ENCODE measurements at places on chromosomes 5 and 9. TPM values are rescaled to one million over a fixed set of nuclear protein-coding genes. Genes with fewer than 3 reads are reported as not detected.

The FGF18 gene
- not detected for total RNA-seq

The IFNA8 gene
- not detected for total RNA-seq

The F2R gene
- total RNA-seq, result 23.7 TPM

The NIPAL4 gene
- not detected for total RNA-seq

The CDH9 gene
- not detected for total RNA-seq

The IL13 gene
- total RNA-seq, result 0.37 TPM

The UBTD2 gene
- 7.6 TPM for total RNA-seq

The FCN1 gene
- total RNA-seq, result 2.3 TPM
